ENCODE measurements at places on chromosomes 11 and 22. TPM values are rescaled to one million over a fixed set of nuclear protein-coding genes. Genes with fewer than 3 reads are reported as not detected.

DNA sequence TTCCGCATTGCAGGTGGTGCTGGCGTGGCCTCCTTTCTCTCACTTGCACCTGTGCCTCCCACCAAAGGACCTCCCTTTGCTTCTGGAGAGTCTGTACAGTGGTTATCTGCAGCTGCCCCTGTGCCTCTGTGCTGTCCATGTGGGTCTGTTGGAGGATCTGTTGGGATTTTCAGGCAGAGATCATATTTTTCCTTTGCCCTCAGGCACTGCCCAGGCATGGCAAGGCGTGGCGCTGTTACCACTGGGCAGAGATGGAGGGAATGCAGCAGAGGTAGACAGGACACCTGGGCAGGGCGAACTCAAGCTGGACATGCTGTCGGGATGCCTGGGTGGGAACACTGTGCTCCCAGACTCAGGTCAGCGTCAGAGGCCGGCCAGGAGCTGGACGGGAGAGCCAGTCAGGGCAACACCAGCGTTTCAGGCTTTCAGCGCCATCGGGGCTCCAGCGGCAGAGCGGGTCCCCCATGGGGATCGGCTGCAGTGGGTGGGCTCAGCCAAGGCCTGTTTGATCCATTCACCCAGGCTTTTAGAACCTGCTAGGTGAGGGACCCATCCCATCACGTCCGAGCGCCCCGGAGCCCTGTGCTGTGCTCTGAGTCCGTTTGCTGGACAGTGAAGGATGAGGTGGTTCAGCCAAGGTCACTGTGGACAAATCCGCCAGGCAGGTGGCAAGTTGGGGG is 718.9 kb downstream of the BRD1 start:
- no peak for DNase-seq

GRCh38 chr11:26410706-26411366 is 78.9 kb downstream of the ANO3 start:
- DNase-seq, result no peak

Gene MMP27
- total RNA-seq, result 6.7 TPM

Gene TSSK2
- not detected for total RNA-seq
